Epithelial cell of proximal tubule (primary cell): ENCODE measurements at places on chromosomes 13 and 19.

DNA sequence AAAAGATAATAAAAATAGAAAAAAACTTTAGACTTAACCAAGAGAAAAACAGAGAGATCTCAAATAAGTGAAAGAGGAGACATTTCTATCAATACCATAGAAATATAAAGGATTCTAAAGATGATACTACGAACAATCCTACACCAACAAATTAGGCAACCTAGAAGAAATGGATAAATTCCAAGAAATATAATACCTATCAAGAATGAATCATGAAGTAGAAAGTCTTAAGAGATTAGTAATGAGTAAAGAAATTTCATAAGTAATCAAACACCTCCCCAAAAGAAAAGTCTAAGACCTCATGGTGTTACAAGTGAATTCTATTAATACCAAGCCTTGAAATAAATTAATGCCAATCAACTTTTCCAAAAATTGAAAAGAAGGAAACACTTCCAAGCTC, 1584.5 kb upstream of the MIR17HG start:
- no peak for DNase-seq

- no peak for DNase-seq
Measured at GRCh38 chr19:19145281-19145680, 7.0 kb upstream of the TMEM161A start.

DNA sequence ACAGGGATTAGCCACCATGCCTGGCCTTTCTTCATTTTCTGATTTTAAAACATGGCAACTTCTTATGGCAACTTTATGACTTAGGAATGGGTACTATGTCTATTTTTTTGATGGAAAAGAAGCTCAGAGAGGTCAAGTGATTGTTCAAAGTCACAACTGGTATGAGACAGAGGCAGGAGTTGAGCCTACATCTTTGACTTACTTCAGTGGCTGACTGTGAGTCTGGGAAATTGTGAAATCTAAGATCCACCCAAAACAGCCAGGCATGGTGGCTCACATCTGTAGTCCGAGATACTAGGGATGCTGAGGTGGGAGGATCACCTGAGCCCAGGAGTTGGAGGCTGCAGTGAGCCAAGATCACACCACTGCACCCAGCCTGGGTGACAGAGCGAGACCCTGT, 2.4 kb upstream of the ACTL9 start:
- no peak for DNase-seq

- peak; percentile 63 for DNase-seq
Measured at GRCh38 chr13:20993661-20994440, 67.5 kb downstream of the LATS2 start.

- DNase-seq = no peak
Measured at GRCh38 chr13:23988546-23989122, 91.3 kb upstream of the C1QTNF9B start.

DNA sequence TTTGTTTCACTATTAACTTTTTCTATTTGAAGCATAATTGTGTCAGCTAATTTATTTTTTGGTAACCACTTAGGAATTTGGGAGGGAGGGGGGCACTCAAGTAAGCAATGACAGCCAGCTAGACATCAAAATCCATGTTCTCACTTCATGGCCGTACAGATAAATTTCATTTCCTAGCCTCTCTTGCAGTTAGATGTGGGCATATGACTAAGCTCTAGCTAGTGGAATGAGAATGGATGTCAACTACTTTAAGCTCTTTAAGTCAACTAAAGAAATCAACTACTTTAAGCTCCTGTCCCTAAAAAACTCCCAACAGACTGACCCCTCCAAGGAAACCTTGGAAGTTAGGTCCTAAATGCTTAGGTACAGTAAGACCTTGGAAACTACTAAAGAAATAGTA, 92.0 kb downstream of the KCNRG start:
- no peak for DNase-seq

DNA sequence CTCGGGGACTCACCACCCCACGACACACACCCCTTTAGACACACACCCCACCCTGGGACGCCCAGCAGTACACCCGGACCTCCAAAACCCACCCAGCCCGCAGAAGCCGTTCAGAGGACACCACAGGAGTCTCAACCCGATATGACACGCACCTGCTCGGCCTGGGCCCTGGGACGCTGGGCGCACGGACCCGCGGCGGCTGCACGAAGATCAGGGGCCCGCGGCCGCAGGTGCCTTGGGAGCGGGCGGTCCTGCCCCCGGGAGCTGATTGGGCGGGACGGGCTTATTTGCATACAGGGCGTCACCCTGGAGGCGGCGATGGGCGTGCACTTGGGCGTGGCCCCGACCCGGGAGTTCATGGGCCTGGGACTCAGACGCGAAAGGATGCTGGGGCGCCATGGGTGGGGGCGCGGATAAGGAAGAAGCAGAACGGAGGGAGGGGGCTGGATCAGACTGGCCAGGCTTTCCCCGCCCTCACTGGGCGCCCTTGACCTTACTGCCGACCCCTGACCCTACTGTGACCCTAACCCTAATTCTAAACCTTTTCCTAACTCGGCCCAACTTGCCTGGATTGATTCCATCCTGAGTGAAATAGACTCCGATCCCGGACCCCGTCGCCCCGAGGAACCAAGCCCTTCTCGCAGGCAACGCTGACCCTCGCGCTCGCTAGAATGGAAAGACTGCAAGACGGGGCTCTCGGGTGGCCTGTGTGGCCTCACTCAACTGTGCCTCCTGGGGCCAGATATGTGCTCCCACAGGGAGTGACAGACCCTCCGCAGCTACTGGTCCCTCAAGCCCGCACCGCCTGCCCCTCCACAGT, at the start of gene MEF2B:
MEF2B (minus strand) TSS at position 211 of the 820 bp plus-strand sequence. CDS start 19,528 bp downstream, outside the sequence.
- DNase-seq = no peak

- DNase-seq = no peak
Measured at GRCh38 chr13:76300688-76301087, 585.5 kb downstream of the KCTD12 start.

- no peak for DNase-seq
Measured at GRCh38 chr19:51156710-51157109, 14.6 kb downstream of the SIGLEC7 start.

DNA sequence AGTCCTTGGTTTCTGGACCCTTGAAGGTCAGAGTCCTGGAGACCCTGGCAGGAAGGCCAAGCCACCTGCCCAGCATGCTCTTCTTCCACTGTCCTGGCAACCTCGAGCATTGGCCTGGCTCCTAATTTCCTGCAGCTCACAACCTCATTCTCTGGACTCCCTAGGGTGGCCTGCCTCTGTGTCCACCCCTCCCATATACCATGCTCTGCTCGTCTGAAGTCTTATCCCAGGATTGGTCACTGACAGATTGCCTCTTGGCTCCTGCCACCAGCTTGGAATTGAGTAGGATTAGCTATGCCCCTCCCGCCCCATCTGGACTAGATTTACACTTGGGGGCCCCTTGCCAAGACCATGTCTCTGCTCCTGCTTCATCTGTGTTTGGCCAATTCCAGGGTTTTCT, 17.1 kb upstream of the WASF3 start:
- DNase-seq = no peak

DNA sequence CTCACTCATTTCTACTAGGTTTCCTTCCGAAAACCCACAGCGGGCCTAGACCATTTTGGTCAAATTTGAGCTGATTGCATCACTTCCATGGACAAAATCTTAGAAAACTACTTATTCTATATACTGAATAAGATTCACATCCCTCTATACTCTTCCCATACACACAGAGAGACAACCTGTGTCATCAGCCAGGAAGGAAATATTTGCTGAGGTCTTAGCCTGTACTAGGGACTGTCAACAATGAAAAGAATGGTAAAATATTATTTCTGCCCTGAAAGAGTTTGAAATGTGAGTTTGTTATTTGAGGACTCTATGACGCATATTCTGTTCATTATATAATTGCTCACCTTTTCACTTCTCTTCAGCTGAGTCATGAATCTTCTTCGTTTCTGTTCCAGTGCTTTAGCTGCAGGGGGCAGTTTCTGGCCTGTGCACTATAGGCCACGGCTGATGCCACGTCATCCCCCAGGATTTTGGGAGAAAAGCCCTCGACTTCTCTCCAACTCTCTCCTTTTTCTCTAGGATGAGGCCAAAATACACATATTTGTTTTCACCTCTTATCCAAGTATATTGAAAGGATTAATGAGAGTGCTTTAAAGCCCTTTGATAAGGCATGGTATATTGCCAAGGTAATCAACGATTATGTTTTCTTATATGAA, 47.7 kb downstream of the GSX1 start:
- DNase-seq = no peak

GRCh38 chr19:19606021-19606420, 12.5 kb downstream of the PBX4 start:
- no peak for DNase-seq

DNA sequence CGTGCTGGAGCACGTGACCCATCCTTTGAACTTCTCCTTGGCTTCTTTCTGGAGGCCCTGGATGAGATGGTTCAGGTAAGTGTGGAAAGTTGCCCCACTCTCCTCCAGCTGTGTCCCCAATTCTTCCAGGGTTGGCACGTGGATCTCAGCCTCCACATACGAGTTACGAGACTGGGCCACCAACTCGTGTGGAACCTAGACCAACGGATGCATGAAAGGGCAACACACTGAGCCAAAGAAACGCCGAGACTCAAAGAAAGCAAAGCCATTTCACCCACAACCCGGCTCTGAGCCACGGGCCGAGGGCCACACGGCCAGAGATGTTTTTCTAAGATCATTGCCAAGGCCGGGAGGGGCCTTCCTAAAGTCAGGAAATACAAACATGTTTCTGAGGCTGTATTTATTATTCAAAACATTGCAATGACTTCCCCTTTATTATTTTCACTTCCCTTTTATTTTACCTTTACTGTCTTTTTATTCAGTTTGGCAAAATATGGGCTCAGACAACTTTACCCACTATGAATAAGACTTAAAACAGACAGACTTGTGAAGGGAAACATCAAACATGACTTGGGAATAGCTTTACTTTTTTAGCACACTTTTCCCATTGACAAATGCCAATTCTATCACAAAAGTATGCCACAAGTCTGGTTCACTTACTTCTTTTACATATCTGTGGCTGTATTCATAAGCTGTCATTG, 94.6 kb downstream of the KL start:
- no peak for DNase-seq

DNA sequence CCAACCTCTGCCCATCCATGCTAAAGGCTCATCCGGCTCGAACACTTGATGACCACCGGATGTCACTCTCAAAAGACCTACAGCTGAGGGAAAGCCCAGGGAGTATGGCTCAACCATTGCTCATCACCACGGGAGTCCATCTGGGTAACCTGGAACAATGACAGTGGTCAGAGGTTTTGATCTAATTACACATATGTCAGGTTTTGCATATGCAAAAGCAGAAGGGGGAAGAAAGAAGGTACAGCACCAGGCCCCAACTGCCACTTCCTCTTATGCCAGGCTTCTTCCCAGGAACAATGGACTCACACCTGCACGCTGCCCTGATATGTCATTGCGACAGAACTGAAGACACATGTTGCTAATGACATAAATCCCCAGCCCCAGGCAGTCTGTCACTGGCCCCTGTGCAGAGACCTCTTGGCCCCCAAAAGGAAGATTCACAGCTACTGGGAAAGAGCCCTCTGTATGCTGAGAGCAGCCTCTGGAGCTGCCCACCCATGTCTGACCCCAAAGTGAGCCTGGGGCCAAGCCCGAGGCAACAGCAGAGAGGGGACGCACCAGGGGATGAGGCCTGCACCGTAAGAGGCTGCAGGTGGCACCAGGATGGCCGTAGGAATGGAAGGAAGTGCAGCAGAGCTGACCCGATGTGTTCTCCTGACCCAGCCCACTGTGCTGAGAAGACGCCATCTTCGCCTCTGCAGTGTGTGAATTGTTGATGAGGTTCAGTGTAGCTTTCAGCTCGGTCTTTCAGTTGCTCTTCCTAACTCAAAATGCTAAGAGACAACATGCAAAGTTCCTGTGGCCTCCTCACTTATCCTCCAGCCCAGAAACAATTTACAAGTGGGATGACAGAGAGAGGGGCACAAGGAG, 26.3 kb downstream of the EPS15L1 start:
- DNase-seq = no peak

GRCh38 chr19:51098365-51099046, 9.7 kb downstream of the CTU1 start:
- DNase-seq = no peak

DNA sequence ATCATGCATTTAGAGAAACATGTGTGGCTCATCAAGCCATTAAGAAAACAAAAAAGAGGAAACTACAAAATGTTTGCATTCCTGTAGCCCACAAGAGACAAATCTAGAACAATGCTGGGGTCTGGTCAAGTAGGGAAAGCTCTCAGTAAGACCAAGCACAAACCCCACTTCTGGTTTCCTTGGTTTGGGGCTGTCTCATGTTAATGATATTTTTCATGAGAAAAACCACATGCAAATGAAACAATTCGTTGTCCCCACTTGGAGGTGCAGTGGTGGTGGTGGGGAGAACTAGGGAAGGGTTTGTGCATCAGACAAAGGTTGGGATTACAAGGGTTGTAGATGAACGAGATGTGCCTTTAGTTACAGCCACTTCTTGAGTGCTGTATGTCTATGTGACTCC, 7.0 kb upstream of the RB1 start:
- DNase-seq = no peak

DNA sequence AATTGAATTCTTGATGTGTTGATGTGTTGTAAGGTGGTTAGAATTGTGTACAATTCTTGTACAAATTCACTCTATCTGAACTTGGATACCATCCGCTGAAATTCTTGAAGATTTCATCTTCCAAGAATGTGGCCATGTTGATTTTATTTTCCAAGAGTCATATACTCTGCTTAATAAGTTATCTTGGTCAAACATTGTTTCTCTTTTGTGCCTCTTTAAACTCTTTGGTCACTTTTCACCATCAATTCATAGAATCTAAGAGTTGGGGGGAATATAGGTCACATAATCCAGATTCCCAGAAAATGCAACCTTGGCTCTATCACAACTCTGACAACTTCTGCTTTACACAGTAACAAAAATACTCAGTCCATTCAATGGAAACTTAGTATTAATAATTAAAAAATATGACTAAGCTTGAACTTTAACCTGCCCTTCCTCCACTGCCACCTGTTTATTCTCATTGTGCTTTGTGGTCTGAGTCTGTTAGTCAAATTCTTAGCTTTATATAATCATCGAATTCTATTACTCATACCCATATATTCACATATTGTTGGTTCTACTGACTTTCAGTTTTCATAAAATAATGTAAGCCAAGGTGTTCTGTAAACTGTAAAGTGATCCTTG, 373.2 kb downstream of the LMO7 start:
- DNase-seq = peak; percentile 31

DNA sequence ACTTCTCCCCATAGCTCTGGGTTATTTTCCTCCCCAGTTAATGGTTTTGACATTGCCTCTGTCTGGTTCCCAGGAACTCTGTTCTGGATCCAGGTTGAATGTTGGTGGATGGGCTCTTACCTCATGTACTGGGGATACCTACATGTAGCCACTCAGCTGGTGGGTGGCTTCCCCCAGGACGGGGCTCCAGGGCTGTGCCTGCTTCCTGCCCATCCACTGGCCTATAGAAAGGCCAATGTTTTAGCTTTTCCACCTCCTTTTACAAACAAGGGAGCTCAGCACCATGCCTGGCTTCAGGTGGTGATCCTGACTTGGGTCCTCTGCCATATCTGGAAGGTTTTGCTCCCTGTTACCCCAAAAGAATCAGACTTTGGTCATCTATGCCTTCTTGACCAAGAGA, 120.2 kb downstream of the AKAP11 start:
- no peak for DNase-seq
